ENCODE measurements at places on chromosomes 3 and 15.

- DNase-seq: no peak
These were observed 2.4 kb downstream of the LMCD1 start for GRCh38 chr3:8503871-8504610.

DNA sequence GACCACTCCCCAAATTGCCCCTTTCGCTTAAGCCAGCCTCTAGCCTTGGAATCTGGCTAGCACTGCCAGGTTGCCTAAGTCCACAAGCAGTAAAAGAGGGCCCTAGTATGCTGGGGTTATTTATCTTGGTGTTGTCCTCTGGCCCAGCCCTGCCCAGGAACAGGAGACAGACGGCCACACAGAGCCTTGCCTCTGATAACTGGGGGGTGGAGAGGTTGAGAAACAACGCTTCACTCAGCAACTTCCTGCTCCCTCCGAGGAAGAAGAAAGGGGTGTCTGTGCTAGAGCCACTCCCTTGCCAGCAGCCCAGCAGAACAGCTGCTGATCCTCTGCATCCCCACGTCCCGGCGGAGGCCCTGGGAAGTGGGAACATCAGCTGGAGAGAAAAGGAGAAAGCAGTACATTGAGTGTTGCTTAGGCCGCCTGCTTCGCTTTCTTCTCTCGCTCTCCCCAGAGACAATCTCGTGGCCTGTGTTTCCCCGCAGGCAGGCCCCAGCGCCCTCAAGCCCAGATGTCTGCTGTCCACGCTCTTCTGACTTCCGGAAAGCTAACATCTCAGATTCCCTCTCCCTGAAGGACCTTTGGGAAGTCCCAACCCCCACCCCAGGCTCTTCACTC is 22.6 kb upstream of the C3orf70 start:
- peak; percentile 14 for DNase-seq

GRCh38 chr15:98599909-98600691 is 48.2 kb upstream of the IGF1R start:
- DNase-seq: peak; percentile 52

- no peak for DNase-seq
These were observed 104.1 kb upstream of the LPP start for GRCh38 chr3:188049606-188050530.

- DNase-seq: no peak
These were observed 90.3 kb downstream of the FLNB start for GRCh38 chr3:58098531-58098930.

- peak; percentile 21 for DNase-seq
These were observed 32.2 kb upstream of the IL20RB start for GRCh38 chr3:136925425-136926190.

- no peak for DNase-seq
These were observed 256.6 kb downstream of the ROBO2 start for GRCh38 chr3:77296527-77296926.

DNA sequence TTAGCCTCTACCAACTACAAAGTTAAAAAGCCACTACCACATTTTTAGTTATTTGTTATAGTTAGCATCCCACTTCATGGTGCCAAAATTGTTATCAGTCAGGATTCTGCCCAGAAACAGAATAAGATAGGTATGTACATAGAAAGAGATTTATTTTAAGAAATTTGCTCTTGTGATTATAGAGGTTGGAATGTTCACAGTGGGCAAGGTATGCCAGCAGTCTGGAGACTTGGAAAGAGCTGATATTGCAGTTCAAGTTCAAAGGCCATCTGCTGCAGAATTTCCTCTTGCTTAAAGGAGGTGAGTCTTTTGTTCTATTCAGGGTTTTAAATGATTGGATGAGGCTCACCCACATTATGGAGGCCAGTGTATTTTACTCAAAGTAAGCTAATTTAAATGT is 143.8 kb upstream of the POU1F1 start:
- DNase-seq: no peak

- DNase-seq: no peak
These were observed 103.8 kb downstream of the CHCHD6 start for GRCh38 chr3:126807795-126808194.

GRCh38 chr15:33699691-33700447 is 268.4 kb upstream of the CHRM5 start:
- DNase-seq: peak; percentile 12

DNA sequence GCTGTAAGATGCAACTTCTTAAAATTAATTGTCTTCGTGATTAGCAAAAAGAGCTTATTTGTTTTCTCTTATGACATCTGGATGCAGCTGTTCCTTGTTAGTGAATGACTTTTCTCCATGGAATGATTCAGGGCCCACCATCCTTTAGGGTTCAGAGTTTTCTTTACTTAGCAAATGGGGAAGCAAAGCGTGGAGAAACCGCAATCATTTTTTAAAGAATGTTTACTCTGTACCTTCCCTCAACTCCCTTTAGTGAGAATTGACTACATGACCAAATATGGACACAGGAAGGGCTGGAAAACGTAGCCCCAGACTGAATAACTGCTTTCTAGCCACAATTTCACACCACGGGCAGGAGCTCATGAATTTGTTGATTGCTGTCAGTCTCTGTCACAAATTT is 130.1 kb downstream of the EDEM1 start:
- DNase-seq: no peak

- DNase-seq: peak; percentile 77
These were observed 641 bp downstream of the ACVR2B start for GRCh38 chr3:38454178-38454883.

DNA sequence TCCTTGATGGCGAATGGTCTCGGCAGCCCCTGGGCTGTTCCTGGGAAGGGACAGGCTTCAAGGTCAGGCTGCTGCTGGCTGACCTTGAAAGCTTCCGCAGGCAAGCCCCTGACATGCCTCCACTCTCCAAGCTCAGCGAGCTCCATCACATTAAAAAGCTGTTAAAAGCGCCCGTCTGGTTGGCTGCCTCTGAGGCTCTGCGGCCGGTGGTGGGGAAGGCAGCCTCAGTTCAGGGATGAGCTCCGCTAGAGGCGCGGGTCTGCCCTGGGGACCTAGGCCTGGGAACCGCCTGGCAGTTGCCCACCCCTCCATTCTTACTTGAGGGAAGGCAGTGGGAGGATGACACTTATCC is 103.8 kb downstream of the LINGO1 start:
- no peak for DNase-seq

DNA sequence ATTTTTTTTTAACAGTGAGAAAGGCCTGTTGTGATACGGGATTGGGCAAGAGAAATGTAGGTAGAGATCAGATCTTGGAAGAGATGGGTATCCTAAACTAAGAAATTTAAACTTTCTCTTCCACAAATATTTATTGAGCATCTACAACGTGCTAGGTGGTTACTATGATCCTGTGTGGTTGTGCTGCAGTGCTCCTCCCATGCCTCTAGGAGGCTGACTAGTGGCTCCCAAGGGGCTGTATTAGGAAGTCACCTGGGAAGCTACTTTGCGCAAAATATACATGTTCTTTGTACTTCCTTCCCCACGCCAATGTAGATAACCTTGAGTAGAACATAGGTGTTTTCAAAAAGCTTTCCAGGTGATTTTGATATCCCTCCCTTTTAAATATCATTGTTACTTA is 27.2 kb downstream of the USP3 start:
- DNase-seq: no peak

DNA sequence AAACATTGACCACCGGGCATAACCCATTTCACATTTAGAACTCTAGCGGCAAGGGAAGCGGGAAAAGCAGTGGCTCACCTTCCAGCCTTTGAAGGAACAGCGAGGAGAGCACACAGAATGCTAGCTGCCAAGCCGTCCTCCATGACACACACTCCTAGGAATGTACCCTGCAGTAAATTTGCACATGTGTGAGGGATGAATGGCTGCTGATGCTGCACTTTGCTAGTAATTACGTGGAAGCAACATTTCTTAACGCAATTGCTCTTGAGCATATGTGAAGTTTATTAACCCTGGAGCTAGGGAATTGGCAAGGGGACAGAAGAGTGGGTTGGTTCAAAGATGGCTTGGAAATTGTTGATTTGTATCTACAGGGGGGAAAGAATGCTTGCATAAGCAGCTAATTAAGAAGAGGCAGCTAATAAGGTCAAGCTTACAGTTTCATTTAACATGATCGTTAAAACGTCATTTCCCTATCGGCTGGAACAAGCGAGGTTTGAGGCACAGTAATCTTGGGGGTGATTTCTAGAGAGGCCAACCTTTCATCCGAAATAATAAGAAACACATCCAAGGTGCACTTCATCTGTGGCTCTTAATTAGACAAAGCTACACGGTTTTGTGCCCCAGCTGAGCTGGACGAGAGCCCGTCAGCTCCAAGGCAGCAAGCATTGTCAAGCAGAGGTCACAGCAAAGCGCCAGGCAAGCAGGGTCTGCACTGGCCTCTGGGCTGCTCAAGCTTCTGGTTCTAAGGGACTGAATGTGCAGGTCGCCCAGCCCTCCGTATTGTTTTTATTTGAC is 123.4 kb downstream of the CHSY1 start:
- peak; percentile 78 for DNase-seq

GRCh38 chr3:18830087-18830486 is 318.2 kb upstream of the KCNH8 start:
- DNase-seq: no peak

- no peak for DNase-seq
These were observed 119.3 kb upstream of the ADPGK start for GRCh38 chr15:72902919-72903260.

DNA sequence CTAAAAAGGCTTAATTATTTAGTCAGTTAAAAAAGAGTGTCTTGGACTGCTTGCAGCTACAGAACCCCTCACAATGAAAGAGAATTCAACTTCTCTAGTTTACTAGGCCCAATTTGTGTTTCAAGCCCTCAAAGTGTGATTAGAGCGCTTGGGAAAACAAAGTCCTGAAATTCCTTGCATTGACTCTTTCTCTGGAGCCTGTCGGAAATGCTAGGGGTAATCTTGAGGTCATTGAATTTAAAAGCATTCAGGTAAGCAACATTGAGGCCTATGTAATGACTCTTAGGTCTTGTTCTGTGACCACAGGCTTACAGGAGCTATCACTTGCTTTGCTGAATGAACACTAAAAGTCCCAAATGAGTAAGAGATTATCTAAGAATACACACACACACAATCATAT is 186.0 kb downstream of the NLGN1 start:
- no peak for DNase-seq

DNA sequence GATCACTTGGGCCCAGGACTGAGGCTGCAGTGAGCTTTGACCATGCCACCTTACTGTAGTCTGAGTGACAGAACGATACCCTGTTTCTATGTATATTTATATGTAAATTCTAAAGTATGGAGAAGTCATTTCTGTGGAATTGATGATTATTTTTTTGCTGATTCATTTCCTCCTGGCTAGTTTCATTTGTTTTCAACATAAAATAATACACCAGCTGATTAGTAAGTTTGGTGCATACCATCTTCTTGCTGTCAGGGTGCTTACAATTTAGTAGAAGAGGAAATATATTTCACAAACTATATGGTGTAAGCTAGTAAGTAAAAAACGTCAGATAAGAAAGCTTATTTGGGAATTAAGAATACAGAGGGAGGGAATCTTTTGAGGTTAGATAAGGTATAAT is 36.0 kb downstream of the SLC25A26 start:
- no peak for DNase-seq

DNA sequence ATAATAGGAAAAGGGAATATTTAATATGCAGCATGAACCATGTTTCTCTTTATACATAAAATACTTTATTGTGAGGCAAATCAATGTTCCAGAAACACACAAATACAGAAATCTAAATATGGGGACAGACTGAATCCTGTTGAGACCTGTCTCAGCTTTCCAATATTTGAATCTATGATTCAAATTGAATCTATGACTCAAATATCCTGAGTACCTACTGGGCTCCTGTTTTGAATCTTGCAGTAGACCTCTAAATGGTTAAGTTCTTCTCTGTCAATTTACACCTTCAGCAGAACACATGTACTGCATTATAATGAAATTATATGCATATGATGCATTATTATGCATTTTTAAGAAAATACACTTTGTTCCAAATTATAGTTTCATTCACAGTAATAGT is 143.2 kb upstream of the PLXND1 start:
- DNase-seq: no peak

GRCh38 chr15:22954798-22955543 is 25.2 kb downstream of the CYFIP1 start:
- no peak for DNase-seq

DNA sequence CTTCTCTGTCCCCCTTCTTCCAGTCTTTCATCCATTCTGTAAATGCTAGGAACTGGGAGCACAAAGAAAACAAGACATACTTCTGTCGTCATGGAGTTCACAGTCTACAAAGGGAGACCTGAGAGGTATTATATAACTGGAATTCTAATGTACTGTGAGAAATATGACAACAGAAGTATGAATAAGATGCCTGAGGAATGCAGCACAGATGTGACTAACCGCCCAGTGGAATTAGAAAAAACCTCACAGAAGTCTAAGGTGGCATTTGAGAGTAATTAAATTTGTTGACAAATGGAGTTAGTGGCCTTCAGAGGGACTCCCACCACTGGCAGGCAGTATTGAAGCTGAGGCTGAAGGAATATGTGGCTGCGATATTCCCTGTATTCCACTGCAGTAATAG is 168.5 kb upstream of the FAM3D start:
- DNase-seq: peak; percentile 56

GRCh38 chr3:61997101-61997500 is 376.2 kb downstream of the FEZF2 start:
- DNase-seq: no peak

DNA sequence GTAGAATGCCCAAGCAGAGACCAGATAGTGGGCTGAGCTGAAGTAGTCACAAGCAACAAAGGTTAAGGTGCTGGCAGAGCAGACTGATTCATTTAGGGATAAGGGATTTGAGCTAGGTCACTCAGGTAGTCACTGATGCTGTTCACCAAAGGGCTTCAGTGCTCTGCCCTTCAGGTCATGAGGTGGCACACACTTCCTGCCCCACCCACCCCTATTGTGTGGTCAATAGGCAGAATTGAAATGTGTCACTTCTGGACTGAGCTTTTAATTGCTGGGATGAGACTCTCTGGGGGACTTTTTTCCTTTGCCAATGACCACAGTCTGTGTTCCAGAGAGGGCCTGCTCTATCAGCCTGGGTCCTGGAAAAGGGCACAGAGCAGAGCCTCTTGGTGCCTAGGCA is 2.9 kb upstream of the DIS3L start:
- DNase-seq: no peak

DNA sequence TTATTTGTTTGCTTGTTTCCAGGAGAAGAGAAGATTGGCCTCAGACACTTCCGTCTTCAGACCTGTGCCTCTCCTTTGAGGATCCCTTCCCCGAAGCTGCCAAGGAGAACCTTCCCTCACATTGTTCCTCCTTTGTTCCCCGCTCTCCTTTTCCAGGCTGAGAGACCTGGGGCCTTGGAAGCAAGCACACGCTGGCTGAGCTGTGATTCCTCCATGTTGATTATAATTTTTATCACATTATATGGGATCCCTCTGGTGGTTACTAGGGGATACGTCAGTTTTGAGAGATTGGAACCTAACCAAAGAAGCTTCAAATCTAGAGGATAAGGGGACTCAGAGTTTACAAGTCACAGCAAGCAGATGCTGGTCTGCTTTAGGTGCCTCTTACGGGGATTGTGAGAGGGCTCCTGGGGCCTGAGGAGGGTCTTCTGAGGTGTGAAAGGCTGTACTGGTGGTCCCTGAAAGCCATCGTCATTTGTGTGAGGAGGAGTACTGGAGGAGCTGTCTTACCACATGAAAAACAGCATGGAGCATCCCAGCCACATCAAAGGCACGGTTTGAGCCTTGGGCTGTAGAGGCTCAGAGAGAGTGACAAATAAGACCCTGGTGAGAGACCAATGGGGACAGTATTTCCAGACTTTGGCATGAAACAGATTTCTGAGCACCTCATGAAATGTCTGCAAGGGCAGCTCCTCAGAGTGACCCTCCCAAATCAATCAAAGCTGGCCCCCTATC is 760.1 kb upstream of the CFAP20DC start:
- DNase-seq: peak; percentile 18

Measured in GM03348 (cell line).